GM12891 (cell line): ENCODE measurements at places on chromosomes 3 and 15.

GRCh38 chr15:52540374-52541012 is 11.8 kb upstream of the MYO5A start:
- no peak for DNase-seq

DNA sequence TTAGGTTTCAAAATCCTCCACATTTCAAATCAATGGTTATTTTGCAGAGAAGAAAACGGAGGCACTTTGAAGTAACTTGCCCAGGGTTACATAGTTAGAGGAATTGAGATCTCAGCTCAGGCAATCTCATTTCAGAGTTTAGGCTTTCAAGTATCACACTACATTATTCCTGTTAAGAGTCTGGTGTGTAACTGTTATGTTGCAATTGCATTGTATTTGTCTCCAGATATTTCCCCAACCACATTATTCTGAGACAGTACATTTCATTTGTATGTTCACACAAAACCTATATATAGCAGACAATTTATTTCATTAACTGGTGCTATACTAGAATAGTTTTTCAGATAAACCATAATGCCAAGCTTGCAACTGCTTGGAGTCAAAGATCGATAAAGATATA is 154.2 kb upstream of the TSPAN3 start:
- DNase-seq = no peak

- DNase-seq = no peak
Observed at GRCh38 chr15:94174399-94174802, 57.0 kb upstream of the MCTP2 start.

- DNase-seq = no peak
Observed at GRCh38 chr3:57981483-57982087, 26.6 kb upstream of the FLNB start.

DNA sequence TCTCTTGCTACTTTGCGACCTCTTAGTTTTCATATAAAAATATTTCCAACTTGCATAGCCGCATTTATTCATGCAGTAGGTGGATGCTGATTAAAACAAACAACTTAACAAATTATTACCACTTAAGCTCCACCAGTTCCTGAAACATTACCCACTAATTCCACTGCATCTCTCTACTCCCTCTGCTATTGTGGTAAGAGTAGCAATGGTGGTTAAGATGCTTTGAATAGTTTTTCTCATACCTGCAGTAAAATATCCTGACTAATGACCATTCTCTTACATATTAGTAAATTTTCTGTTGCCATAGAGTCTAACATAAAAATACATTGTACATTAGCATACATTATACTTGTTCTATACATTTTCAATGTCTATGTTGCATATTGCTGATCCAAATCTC is 397.6 kb upstream of the PLSCR5 start:
- DNase-seq = no peak

DNA sequence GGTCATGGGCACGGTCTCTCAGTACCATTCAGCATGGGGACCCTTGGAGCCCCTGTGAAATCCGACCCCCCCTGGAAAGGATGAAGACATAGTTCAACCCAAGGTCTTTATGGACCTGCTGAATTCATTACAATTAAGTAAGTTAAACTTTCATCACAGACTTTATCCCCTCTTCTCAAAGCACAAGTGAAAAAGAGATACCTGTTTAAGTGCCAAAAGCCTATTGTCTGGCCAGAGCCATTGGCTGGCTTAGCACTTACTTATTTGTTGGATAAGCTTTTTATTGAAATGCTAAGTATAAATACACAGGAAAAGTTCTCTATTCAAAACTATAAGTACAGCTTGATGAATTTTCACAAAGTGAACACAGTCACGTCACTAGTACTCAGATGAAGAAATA is 128.4 kb upstream of the NR2E3 start:
- no peak for DNase-seq

- DNase-seq = no peak
Observed at GRCh38 chr3:168989396-168989795, 674.1 kb downstream of the MECOM start.

DNA sequence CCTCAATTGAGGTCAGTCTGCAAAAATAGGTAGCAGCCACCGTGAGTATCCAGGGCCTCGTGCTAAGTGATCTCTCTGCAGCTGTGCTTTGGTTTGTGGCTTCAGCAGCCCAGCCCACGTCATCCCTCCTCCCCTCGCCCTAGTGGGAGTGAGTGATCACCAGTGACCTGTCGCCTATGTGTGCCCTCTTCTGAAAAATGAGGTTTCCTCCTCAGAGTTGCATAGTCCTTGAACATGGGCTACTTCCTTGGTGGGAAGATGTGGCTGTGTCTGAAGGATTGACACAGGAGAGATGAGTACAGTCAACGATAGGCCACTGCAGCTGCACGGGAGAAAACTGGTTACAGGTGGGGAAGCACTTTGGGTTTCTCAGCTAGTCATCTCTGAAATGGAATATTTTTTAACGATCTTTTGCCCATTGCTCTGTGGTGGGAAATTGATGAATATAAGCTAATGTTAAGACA is 144.8 kb upstream of the BHLHE40 start:
- DNase-seq = no peak

GRCh38 chr15:50943638-50944037 is 35.2 kb downstream of the AP4E1 start:
- no peak for DNase-seq

DNA sequence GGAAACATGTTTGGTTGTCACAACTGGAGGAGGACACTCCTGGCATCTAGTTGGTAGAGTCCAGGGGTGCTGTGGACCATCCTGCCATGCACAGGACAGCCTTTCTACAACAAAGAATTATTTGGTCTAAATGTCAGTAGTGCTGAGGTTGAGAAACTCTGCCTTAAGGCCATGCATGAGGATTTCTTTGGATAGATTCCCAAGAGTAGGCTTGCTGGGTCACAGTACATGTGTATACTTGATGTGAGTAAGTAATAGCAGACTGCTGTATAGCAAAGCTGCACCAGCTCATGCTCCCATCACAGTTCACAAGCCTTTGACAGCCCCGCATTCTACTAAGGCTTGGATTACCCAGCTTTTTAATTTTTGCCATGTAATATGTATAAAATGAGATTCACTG is 151.3 kb downstream of the MFSD1 start:
- no peak for DNase-seq

DNA sequence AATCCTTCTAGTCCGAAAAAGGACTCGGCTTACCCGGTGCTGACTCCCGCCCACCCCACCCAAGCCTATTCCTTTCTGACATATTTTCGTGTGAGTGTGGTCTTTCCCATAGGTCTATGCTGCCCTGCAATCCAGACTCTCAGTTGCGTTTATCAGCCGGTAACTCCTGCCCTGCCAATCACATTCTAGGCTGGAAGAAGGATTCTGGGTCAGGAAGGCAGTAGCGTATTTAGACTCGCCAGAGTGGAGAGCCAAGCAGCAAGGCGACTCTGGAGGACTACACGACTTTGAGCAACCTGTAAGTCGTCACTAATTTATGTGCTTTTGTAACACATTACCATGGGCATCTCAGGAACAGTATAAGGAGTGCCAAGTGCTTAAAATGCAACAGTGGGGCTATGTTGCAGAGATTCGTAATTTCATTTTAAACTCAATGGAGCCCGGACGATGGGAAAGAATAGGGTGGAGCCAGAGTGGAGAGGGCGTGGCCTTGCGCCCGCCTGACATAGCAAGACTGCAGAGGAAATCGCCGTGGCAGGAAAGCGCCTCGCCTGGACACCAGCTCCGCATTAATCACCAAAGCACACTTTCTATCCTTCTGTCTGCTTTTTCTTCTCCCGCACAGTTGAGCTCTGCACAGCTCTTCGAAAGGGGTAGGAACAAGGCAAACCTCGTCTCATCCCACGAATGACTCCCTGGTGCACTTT is 1044.2 kb downstream of the AGBL1 start:
- no peak for DNase-seq

- no peak for DNase-seq
Observed at GRCh38 chr3:141184430-141184829, 47.2 kb upstream of the PXYLP1 start.

DNA sequence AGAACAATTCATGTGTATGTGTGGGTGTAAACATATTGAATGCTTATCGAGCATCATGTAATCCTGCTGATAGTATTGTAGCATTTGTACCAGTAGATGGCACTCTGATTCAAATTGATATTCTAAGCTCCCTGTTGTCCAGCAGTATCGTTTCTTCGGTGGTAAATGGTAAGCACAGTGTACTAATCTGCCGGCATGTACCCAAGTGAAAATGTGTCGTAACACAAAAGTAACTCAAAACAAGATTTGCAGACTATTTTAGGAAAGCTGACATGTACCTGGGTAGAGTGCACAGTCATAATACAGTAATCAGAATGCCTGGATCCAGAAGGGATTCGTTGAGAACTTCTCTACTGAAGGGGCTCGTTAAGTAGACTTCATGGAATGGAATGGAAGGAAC is 31.7 kb upstream of the MNS1 start:
- DNase-seq = peak; percentile 22

DNA sequence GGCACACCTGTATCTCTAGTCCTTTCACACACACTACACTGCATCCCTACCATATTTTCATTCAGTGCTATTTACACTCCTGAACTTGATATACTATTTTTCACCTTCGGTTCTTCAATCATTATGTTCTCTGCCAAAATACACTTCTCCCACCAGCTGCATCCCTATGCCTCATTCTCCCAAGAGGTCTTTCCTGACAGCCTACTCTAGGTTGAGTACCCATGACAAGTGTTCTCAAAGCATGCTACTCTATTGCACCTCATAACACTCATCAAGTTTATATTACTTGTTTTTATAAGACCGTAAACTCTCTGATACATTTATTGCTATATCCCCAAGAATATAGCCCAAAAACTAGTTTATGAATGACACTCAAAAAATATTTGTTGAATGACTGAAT is 549.5 kb downstream of the PYDC2 start:
- DNase-seq = no peak

DNA sequence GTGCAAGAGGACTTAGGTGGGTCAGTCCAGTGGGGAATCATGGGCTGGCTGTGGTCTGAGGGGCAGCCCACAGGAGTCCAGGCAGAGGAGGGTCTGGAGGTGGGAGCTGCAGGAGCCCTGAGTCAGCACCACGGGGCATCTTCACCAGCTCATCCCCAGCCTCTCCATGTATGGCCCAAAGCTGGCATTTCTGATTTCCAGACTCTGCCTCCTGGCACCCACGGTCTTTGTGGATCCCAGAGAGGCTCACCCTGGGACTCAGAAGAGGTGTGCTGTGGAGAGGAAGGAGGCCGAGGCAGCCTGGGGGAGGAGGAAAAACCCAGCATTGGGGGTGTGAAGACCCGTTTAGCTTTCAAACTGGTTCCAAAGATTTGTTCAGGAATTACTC is 64.5 kb upstream of the KLF13 start:
- no peak for DNase-seq

DNA sequence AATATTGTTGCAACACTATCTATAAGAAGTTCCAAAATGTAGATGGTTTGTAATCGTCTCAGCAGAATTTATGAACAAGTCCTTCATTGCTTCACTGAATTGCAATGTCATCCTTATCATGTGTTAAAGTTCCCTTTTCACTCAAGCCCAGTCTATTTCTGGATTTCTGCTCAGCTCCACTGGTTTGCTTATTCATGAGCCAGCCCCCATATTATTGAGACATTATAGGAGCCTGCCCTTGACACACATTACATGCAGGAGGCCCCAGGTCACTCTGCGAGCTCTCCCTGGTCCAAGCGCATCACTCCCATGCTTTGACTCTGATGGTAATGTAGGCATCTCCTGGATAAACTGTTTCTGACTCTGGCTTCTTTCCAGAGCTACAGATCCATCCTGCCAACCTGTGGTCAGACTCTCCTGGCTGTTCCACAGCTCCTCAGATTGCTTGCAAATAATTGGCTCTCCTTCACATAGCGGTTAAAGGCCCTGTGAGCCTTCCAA is 56.9 kb downstream of the ABTB1 start:
- DNase-seq = no peak

DNA sequence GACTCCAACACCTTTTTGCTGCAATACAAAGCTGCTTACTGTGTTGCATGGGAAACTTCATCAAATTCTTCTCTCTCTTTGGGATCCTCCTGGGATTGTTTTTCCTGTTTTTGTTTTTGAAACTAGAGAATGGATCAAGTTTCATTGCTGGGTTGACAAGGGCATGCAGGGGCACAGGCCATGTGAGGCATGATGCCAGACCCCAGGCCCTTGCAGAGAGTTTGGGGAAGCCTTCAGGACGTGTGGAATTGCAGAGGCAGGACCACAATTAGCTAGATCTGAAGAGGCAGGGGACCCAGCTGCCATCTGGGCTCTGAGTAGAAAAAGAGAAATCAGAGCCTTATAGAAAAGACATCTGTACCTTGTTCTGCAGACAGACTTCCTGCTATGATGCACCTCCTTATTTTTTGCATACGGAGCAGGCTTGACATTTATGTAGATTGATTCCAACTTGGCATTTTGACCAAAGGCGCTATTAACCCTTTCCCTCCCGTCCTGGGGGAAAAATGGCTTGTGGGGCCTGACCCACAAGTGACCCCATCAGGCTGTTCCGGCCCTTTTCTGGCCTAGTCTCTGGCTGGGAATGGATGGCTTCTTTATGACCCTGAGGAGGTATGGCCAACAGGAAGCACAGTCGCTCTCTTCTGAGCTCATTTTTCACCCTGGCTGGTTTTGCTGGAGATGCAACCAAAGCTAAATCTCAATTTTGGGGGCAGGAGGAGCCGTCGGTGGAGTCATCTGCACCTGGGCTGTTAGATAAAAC is 44.3 kb upstream of the CHRNB4 start:
- DNase-seq = no peak

DNA sequence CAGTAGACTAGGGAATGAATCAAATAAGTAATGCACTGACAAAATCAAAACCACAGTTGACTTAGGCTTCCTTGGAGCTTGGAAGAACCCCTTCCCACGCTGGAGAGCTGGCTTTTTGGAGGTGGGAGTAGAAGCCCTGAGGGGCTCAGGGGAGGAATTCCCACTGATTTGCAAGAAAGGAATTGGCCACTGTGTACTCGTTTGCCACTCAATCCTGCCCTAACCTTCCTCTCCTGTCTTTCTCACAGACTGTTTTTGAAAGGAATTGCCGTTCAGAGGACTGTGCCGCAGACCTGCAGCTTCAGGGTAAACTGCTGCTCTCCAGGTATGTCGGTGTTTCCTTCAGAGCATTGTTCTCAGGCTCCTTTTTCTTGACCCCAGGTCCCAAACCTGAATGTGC is 208.2 kb upstream of the CTDSPL start:
- no peak for DNase-seq

GRCh38 chr3:137348936-137349335 is 391.2 kb downstream of the IL20RB start:
- no peak for DNase-seq

DNA sequence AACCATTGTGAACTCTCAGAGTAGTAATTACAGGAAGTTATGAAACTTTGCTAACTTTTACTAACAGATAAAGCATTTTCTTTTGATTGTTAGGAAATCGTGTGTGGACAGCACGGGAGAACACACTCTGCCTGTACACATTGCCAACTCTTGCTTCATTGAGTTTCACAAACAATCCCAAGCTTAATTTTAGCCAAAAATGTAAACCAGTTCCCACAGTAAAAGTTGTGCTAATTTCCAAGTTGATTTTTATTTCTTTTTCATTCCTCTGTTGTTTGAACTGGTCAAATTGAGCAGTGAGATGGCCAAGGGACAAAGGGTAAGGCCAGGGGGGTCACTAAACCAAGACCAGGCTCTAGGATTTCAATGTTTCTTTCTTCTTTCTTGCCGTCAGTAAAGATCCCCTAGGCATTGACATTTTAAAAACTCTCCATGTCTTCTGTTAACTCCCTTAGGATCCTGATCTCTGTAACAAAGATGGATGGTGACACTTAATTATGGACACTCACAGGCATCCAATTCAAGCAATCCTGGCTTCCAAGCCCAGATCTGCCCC is 414.9 kb downstream of the RBMS3 start:
- no peak for DNase-seq
